ENCODE measurements at places on chromosomes 11 and 22.

DNA sequence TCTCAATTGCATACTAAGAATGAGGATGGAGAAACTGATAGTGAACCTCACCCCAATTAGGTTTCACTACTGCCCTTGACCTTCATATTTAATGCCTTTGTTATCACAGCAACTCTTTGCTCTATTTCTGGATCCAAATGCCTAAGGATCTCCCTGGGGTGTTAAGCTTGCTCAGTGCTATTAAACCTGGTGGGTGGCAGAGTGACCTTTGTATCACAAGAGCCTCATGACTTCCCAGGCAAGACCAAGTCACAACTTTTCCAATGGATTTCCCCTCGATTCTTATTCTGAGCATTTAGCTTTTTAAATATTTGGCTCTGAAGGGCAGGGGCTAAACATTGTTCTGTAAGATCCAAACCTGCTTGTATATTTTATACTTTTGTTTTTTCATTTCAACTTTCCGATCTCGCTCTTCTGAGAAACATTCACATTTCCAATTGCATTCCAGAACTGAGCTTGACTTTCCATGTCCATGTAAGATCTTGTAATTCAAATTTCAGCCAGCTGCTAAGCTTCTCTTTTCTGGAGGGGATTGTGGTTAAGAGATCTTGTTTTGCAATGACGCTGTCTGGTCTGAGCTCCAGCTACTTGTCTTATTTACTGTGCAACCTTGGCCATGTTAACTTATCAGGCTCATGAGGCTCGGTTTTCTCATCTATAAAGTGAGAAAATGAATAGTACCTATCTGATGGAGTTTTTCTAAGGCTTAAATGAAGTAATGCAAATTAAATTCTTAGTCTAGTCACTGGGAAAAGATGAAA is 6.4 kb upstream of the EHF start:
- DNase-seq = no peak

- DNase-seq = no peak
These were observed 163.4 kb downstream of the TBC1D22A start for GRCh38 chr22:46925818-46926217.

- no peak for DNase-seq
These were observed 1007.2 kb upstream of the RAG2 start for GRCh38 chr11:37605229-37605628.

- no peak for DNase-seq
These were observed 628.2 kb upstream of the CADM1 start for GRCh38 chr11:116132273-116132978.

DNA sequence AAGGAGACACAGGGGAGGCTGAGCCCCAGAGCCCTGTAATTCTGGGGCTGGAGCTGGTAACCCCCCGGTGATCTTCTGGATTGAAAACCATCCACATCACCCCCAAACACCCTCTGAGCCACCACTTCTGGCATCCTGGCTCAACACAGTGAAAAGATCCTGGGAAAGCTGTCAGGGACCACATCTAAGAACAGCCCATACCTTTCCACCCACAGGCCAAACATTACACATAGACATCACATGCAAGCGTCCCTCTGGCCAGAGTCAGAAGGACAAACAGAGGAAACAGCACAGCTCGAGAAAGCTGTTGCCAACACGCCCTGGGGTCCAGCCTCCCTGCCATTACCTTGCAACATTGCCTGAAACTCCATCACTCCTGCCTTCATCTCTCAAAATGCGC is 469.5 kb downstream of the SOX6 start:
- no peak for DNase-seq

DNA sequence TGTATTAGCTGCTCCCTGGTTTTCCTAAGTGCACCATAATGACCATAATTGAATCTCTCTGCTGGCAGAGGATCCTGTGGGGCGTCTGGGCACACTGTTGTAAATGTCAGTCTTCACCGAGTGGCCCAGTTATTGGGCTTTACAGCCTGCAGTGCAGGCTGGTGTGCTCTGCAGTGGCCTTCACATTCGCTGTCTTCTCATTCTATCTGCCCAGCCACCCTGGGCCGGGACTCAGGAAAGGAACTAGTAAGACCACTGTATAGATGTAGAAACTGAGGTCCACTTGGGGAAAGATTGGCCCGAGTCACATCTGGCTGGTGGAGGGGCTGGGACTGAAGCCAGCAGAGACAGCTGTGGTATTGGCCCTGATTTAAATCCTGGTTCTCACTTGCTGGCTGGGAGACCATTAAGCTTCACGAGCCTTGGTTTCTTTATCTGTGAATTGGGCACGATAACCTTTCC is 49.3 kb downstream of the TSPAN18 start:
- no peak for DNase-seq

- DNase-seq = no peak
These were observed 10.1 kb downstream of the SUSD2 start for GRCh38 chr22:24191381-24191841.

GRCh38 chr11:33646629-33647028 is 54.0 kb downstream of the C11orf91 start:
- DNase-seq = no peak

- no peak for DNase-seq
These were observed 50.1 kb downstream of the LRRC32 start for GRCh38 chr11:76620489-76620888.

GRCh38 chr22:16609548-16610261 is 17.1 kb upstream of the CCT8L2 start:
- no peak for DNase-seq

DNA sequence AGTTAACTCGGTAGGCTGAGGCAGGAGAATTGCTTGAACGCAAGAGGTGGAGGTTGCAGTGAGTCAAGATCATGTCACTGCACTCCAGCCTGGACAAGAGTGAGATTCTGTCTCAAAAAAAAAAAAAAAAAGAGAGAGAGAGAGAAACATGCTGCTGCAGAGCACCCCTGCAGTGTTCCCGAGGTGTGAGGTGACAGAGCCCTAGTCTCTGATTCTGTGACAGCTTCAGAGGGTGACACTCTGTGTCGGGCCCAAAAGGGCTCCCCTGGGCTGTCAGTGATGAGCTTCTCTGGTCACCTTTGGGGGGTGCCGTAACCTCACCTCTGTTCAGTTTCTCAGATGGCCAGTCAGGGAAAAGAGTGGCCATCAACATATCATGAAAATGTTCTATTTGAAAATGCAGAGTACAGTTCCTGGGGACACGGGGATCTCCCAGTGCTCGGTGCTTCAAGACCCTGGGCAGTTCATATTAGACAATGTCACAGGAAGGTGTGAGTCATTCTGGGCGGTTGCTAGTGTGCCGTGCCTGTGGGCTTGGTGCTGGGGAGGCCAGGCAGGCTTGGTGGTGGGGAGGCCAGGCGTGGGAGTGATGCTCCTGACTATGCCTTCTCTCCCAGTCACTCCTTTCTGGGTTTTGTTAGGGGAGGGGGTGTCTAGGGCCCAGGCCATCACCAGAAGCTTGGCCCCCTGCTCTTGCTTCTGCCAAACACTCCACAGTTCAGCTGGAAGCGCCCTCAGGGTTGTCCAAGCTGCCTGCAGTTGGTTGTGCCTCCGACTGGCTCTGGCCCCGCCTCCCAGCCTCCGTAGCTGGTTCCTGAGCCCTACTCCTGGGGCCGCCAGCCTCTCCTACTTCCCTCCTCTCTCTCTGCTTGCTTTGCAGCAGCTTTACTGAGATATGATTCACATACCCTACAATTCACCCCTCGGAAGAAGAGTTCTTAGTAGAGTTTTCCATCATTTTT is 52.5 kb upstream of the CLDN5 start:
- no peak for DNase-seq

- DNase-seq = no peak
These were observed 18.6 kb downstream of the IGSF9B start for GRCh38 chr11:133938166-133938565.

GRCh38 chr11:70528046-70528793 is 129.9 kb downstream of the CTTN start:
- DNase-seq = no peak

GRCh38 chr11:71927820-71928736 is at the start of gene XNDC1N:
XNDC1N (minus strand) TSS chr11:71928594; CDS start chr11:71923353, 5,241 bp downstream.
- no peak for DNase-seq

DNA sequence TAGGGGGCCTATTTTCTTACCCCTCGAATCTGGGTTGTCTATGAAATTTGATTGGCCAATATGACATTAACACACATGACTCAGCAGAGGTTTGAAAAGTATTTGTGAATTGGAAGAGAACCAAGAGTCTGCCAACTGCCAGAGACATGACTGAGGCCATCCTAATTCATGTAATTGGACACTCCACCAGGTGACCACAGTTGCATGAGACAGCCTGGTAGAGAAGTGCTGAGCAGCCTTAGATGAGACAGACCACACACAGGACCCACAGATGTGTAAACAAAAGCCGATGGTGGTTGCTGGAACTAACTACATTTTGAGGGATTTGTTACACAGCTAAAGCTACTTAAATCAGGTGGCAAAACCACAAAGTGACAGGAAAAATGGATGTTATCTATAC is 855 bp upstream of the MS4A5 start:
- DNase-seq = no peak

GRCh38 chr11:66251809-66252208 is 16.6 kb upstream of the RAB1B start:
- DNase-seq = no peak

DNA sequence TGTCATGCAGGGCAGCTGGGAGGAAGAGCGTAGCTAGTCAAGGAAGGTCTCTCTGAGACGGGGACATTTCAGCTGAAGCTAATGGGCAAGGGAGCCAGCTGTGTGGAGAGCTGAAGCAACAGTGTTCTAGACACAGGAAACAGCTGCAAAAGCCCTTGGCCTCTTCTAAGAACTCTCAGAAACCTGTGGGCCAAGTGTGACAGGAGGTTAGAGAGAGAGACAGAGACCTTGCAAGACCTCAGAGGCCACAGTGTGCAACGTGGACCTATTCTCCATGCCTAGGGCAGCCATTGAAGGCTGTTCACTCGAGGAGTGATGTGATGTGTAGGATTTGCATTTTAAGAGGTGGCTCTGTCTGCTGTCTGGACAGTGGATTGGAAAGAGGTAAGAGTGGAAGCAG is 48.7 kb upstream of the TNRC6B start:
- no peak for DNase-seq

DNA sequence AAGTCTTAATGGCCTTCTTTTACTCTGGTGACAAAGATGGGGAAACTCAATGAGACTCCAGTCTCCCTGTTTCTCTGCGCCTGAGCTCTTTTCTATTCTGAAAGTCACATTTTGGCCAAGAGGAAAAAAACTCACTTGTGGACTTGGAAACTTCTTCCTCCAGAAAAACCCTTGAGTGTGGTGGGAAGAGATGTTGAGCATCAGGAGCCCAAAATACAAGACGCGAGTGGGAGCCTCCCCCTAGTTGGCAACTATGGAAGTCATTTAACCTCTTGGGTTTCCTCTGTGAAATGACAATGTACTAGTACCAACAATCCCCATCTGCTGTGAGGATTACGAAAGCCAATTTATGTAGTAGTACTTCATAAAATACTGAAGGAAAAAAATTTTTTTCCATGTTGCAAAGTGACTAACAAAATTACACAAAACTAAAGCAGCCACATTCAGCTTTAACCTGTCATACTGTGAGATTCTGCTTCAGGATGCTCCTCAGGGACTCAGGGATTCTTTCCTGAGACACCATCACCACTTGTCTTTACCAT is 524 bp upstream of the SLC25A17 start:
- no peak for DNase-seq

DNA sequence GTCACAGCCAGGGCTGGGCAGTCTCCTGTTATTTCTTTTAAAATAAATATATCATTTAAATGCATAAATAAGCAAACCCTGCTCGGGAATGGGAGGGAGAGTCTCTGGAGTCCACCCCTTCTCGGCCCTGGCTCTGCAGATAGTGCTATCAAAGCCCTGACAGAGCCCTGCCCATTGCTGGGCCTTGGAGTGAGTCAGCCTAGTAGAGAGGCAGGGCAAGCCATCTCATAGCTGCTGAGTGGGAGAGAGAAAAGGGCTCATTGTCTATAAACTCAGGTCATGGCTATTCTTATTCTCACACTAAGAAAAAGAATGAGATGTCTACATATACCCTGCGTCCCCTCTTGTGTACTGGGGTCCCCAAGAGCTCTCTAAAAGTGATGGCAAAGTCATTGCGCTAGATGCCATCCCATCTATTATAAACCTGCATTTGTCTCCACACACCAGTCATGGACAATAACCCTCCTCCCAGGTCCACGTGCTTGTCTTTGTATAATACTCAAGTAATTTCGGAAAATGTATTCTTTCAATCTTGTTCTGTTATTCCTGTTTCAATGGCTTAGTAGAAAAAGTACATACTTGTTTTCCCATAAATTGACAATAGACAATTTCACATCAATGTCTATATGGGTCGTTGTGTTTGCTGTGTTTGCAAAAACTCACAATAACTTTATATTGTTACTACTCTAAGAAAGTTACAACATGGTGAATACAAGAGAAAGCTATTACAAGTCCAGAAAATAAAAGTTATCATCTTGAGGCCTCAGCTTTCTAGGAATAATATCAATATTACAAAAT is 13.4 kb downstream of the OR51B4 start:
- DNase-seq = no peak

- no peak for DNase-seq
These were observed 1.5 kb downstream of the INCENP start for GRCh38 chr11:62125316-62125715.

GRCh38 chr11:120324932-120325810 is at the start of gene TLCD5:
TLCD5 (plus strand) TSS chr11:120325299; CDS start chr11:120327442, 2,143 bp downstream.
- DNase-seq = no peak

GRCh38 chr11:33718440-33718839 is 17.8 kb downstream of the CD59 start:
- DNase-seq = no peak

DNA sequence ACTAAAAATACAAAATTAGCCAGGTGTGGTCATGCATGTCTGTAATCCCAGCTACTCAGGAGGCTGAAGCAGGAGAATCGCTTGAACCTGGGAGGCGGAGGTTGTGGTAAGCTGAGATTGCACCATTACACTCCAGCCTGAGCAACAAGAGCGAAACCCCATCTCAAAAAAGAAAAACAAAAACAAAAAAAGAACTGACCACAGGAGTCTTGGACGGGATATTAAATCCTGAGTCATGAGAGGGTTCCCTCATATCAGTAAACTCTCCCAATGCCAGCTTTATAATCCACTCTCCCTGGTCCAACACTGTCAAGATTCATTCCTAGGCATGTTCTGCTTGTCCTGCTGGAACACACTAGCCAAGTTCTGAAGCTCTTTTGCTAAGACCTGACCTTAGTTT is 61.5 kb upstream of the EP300 start:
- DNase-seq = no peak

DNA sequence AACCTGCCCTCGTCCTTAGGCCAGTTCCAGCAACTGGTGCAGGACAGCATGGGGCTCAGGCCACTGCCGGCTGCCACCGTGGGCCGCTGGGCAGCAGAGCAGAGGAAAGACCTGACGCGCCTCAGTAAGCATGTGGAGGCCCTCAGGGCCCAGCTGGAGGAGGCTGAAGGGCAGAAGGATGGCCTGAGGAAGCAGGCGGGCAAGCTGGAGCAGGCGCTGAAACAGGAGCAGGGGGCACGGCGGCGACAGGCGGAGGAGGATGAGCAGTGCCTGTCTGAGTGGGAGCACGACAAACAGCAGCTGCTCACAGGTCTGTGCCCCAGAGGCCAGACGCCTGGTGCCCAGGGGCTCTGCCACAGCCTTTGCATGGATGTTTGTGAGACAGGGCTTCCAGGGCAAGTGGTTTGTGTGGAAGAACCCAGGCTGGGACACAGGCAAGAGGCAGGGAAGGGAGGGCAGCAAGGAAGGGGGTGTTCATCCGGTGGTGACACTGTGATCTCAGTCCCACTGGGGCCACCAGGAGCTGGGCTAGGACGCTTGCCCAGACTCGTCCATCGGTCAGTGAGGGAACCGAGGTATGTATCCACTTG is 13.9 kb downstream of the CCDC157 start:
- DNase-seq = no peak

All from esophagus squamous epithelium (tissue), 5 donors.